ENCODE measurements at places on chromosomes 7 and 10. TPM values are rescaled to one million over a fixed set of nuclear protein-coding genes. Genes with fewer than 3 reads are reported as not detected.

- no peak for DNase-seq
Measured at GRCh38 chr10:49281461-49281860, 17.5 kb upstream of the C10orf71 start.

DNA sequence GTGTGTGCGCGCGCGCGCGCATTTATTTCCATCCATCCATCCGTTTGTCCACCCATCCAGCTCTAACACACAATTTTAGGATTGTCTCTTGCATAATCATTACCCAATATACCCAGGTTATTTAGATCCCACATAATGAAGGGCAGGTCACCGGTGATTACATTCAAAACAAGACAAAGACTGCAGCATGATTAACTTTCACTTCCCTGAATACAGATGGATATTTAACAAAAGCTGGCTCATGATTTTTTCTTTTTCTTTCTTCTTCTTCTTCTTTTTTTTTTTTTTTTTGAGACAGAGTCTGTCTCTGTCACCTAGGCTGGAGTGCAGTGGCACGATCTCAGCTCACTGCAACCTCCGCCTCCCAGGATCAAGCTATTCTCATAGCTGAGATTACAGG lies 86.2 kb downstream of the SH3PXD2A start:
- no peak for DNase-seq

The VWDE gene
- not detected for polyA plus RNA-seq

The CYP3A7 gene
- not detected for polyA plus RNA-seq

The OGA gene
- 12.0 TPM for polyA plus RNA-seq
